ENCODE measurements at places on chromosomes 2 and 18. TPM values are rescaled to one million over a fixed set of nuclear protein-coding genes. Genes with fewer than 3 reads are reported as not detected.

The CRYBA2 gene
- not detected for total RNA-seq

The ELMOD3 gene
- 14.9 TPM for total RNA-seq

The DTNB gene
- total RNA-seq, result 7.7 TPM

The NDUFV2 gene
- total RNA-seq, result 300 TPM

The ZNF804A gene
- 2.8 TPM for total RNA-seq

The NT5C1B gene
- total RNA-seq, result not detected

The KCNE4 gene
- not detected for total RNA-seq

DNA sequence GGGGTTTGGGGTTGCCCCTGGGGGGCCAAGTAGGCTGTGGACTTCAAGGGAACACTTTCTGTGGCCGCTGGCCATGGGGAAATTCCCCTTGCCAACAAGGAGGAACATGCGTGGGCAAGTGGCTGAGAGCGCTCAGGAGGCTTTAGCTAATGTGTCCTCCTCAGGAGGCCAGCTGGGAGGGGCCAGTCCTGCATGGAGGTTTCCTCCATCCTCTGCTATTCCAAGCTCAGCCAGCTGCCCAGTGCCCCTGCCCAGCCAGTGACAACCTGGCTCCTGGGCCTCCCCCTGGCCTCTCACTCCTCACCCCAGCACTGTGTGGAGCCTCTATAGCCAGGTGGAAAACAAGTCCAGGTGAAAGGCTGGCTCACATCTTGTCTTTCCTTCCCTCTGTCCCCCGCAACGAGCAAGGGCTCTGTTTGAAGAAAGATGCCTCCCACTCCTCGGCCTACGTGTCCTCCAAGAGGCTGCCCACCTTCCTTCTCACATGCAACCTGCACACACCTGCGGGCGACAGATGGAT lies 64.4 kb upstream of the DAPL1 start:
- no peak for DNase-seq

GRCh38 chr2:182716650-182716979 lies 558 bp downstream of the DNAJC10 start:
- no peak for DNase-seq

GRCh38 chr2:178194600-178195389 lies 483 bp downstream of the OSBPL6 start:
- peak; percentile 43 for DNase-seq

DNA sequence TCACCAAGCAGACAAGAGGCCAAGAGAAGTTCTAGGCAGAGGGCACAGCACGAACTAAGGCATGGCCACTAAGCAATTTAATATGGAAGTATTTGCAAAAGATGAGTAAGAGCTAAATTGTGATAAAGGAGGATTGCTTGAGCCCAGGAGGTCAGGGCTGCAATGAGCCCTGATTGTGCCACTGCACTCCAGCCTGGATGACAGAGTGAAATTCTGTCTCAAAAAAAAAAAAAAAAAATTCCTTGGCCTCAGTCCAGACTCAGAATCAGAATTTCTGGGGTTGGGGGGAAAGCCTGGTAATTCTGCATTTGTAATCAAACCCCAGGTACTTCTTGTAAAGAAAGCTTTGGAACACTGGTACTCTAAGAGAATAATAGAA lies 46.8 kb upstream of the RTN4 start:
- DNase-seq, result no peak

- DNase-seq, result no peak
These were observed 5.7 kb downstream of the MAL start for GRCh38 chr2:95031076-95031725.

DNA sequence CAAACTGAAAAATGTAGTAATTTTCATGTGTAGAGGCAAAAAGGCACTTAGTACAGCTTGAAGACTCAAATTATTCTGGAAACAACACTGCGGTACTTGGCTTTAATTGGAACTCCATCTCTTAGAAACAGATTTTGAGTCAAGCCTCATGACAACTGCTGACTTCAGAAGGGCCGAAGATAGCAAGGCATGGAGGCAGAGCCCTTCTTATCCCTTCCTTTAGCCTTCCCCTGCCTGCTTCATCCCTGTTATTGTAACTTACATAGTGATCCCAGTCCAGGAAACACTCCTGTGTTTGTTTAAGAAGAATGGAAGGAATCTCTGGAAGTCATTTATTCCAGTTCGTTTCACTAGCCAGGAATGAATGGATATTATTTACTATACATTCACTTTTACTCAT lies 110.9 kb upstream of the FAM98A start:
- no peak for DNase-seq

DNA sequence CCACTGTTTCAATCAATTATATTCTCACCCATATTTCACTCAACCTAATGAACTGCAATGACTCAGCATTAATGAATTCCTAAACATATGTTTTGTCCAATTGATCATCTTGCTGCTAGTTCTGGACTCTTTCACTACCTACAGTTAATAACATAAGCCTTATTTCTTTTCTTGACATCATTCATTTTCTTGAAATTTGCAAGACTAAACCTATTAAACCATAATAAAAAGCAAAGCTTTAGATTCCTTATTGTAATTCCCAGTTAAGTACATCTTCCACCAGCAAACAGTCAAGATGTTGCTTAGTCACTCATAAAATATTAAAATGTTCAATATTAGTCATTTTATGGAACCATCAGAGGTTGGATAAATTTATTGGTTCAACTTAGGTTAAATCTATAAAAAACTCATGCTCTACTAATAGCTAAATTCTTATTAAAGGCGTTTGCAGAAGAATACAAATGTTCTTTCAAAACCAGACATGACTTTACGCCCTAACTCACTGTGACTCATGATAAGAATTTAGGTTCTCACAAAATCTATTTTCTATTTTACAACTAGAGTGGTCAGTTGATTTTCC lies 599.4 kb downstream of the RNF144A start:
- DNase-seq, result no peak

DNA sequence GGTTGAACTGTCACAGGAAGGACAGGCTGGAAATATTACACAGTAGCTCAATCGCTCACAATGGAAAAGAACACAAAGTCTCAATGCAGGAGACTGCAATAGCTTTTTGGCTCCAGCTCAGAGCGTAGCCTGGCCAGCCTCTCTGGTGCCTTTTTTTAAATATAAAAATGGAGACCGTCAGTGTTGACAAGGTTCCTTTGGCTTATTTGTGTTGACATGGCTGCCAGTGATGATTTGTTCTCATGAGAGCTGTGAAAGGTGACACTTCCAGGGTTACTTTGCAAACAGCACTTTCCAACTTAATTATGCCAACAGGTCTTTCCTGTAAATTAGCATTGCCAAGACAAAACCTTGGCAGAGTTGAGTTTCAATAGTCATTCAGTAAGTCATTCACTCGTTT lies 70.8 kb downstream of the KCNE4 start:
- DNase-seq, result no peak

DNA sequence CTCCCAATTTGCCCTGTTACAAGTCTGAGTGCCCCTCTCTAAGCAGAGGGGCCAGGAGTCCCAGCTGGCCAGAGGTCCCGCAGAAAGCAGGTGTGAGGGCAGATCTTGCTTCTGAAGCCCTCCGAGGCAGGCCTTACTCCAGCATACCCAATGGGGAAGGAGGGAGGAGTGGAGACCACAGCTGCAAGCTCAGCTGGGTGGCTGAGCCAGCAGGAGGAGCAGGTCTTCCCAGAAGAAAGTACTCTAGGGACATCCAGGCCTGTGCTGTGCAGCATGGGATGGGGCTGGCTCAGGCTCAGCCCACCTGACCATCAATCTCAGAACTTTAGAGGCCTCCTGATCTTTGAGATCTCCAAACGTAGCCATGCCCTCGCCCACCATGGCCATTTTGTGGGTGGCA lies 31.3 kb downstream of the PLB1 start:
- DNase-seq, result no peak

All from A172 (cell line).